ENCODE measurements at places on chromosomes 16 and 17.

DNA sequence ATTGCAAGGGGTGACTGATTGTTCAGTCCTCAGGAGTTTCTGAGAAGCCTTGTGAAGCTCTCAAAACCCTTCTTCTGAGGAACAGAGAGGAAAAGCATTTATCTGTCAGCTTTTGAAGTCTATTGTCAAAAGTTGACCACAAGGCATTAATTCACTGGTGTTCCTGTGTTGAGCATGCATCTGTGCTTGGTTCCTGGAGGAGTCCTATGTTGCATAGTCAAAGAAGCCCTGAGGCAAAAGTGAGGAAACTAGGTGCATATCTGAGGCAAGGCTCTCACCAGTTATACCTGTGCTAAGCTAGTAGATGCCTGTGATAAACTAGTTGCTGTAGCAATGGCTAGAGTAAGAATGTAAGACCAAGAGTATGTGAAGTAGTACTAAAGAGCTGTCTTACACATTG, 1.8 kb upstream of the HEATR6 start:
- no peak for DNase-seq

GRCh38 chr17:40938981-40939380, 1.5 kb upstream of the KRT23 start:
- no peak for DNase-seq

GRCh38 chr16:11412965-11413887, 68.0 kb downstream of the RMI2 start:
- DNase-seq = no peak

DNA sequence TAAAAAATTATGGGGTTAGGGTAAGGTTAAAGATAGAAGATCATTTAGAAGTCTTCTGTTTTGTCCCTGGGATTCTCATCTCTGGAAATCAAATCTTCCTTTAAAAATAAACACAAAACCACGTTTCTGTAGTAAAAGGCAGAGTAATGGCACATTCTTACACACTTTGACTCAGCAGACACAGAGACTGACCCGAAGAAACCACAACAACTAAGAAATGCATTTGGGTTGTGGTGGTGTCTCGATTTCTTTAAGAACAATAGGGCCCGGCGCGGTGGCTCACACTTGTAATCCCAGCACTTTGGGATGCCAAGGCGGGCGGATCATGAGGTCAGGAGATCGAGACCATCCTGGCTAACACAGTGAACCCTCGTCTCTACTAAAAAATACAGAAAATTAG, 54.9 kb upstream of the MYH10 start:
- no peak for DNase-seq

GRCh38 chr17:19366637-19366972, 4.1 kb upstream of the B9D1 start:
- no peak for DNase-seq

GRCh38 chr17:64008830-64009229, 10.7 kb downstream of the PRR29 start:
- DNase-seq = no peak

GRCh38 chr17:78842881-78843565, 2.4 kb upstream of the USP36 start:
- DNase-seq = no peak
